ENCODE measurements at places on chromosomes 16 and 17.

DNA sequence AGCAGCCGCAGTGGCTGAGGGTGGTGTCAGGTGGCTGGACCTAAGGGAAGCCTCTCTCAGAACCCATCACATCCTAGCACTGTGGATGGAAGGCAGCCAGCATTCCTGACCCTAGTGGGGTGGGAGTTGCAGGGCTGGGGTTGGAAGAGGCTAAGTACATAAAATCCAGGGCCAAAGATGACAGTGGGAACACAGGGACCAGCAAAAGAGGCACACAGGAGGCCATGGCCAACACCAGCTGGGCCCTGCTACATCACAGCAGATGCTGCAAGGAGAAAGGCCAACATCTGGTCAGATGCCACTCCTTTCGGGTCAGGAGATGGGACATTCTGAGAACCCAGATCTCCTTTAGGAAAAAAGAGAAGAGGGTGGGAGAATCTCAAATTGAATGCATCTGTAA is 415.4 kb downstream of the SLC39A11 start:
- DNase-seq, result no peak

- no peak for DNase-seq
Measured at GRCh38 chr17:64747938-64748540, 85.9 kb upstream of the SMURF2 start.

- DNase-seq, result no peak
Measured at GRCh38 chr16:67327743-67328142, 1.1 kb downstream of the LRRC36 start.

- no peak for DNase-seq
Measured at GRCh38 chr17:30203471-30203981, 32.0 kb downstream of the SLC6A4 start.

All from stimulated activated naive CD8-positive, alpha-beta T cell treated with anti-CD3 and anti-CD28 coated beads, Interleukin-15, amount 100 ng/mL, for 72 hours (primary cell).